ENCODE measurements at places on chromosomes 5 and 9. TPM values are rescaled to one million over a fixed set of nuclear protein-coding genes. Genes with fewer than 3 reads are reported as not detected.

DNA sequence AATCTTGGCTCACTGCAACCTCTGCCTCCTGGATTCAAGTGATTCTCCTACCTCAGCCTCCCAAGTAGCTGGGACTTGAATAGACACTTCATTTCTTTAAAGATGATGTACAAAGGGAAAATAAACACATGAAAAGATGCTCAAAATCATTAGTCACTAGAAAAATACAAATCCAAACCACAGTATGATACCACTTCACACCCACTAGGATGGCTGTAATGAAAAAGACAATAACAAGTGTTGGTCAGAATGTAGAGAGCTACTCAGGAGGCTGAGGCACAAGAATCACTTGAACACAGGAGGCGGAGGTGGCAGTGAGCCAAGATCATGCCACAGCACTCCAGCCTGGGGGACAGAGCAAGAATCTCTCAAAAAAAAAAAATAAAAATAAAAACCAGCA is 13.0 kb downstream of the F2RL2 start:
- H3K4me3 ChIP-seq, result no peak overlapping the region
- no peak overlapping the region for H3K27ac ChIP-seq
- H3K4me1 ChIP-seq, result no peaks in the 10 kb centered on the region
- H3K27me3 ChIP-seq, result no peaks in the 10 kb centered on the region

GRCh38 chr9:23288545-23288944 is 537.5 kb downstream of the ELAVL2 start:
- no peak overlapping the region for H3K27ac ChIP-seq
- H3K4me3 ChIP-seq, result no peak overlapping the region
- no peaks in the 10 kb centered on the region for H3K27me3 ChIP-seq
- H3K36me3 ChIP-seq, result no peaks in the 10 kb centered on the region
- no peaks in the 10 kb centered on the region for H3K4me1 ChIP-seq

Gene AP3B1
- 24.6 TPM for total RNA-seq

DNA sequence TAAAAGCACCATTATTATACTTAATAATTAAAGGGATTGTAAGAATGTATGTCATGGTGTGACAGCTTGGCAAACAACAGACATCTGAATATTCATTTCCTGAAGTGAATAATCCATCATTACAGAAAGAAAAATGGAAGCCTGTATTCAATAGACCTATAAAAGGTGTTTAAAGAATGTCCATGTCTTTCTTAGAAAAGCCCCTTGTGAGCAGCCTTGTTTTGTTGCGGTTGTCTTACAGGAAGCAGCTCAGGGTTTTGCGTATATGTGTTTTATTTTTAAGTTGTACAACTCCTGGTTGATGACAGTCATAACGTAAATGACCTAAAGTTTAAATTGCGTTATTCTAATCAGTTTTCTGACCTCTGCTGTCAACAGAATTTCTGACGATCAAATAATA is 53.8 kb downstream of the CAST start:
- peaks cover 9% of the 10 kb centered on the region for H3K36me3 ChIP-seq
- H3K27me3 ChIP-seq, result no peaks in the 10 kb centered on the region
- peak overlapping the region; percentile 43 for H3K27ac ChIP-seq
- no peak overlapping the region for H3K4me3 ChIP-seq

Gene SLC1A1
- 0.11 TPM for total RNA-seq

Data from CD4-positive, alpha-beta T cell (primary cell).